NCI-H1417 treated with DMSO at 0.1 percent for 48 hours (cell line): ENCODE measurements at places on chromosomes 7 and 10.

DNA sequence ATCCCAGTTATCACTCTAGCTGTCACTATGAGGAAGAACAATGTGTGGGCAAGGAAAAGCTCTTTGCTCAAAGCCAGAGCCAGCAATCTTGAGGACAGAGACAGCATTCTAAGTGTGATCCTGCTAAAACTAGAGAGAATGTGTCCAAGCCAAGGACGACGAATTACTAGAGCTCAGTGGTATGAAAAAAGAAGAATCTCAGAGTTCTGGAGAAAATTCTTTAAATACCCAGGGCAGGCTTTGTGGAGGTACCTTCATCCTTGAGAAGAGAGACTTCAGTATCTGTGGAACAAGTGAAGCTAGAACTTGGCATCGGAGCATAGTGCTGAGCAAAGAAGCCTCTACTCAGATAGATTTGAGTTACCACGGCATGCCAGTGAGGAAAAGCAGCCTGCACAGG is 209.8 kb downstream of the TRIL start:
- DNase-seq, result no peak

- DNase-seq, result no peak
Measured at GRCh38 chr10:79056361-79056735, 12.4 kb upstream of the ZMIZ1 start.

DNA sequence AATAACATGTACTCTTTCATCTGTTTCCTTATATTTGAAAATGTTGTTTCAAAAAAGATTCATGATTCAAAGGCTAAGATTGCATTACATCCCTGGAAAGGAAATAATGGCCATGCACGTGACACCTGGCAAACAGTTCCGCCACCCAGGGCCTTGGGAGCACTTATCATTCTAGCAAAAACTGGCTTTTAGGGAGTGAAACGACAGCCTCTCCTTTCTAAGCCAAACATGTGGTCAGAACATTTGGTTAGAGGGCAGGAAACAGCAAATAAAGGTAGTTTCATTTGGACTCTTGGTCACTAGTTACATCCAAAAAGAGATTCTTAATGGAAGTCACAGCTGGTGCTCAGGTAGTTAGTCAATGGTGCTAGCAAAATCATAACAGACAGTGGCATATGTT is 83.5 kb downstream of the FAS start:
- DNase-seq, result no peak

- DNase-seq, result no peak
Measured at GRCh38 chr7:92330835-92331438, 85.2 kb downstream of the ANKIB1 start.

- DNase-seq, result no peak
Measured at GRCh38 chr10:133258818-133259601, 17.7 kb downstream of the ADAM8 start.

DNA sequence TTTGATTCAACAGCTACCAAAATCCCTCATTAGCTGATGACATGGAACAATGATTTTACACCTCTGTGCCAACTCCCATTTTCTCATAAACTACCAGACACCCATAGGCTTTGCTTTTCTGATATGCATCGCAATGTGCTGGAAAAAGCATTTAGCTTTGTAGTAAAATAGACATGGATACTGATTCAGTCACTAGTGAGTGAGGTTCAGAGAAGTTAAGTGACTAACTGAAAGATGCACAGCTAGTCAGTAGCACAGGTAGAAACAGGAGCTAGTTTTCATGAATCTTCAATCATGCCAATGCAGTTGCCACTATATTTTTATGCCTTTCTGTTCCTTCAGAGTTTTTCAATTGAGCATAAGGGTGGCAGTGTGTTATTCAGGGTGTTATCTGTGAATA is 38.7 kb downstream of the PRKG1 start:
- no peak for DNase-seq

GRCh38 chr7:46450425-46450824 is 529.4 kb upstream of the IGFBP3 start:
- no peak for DNase-seq

DNA sequence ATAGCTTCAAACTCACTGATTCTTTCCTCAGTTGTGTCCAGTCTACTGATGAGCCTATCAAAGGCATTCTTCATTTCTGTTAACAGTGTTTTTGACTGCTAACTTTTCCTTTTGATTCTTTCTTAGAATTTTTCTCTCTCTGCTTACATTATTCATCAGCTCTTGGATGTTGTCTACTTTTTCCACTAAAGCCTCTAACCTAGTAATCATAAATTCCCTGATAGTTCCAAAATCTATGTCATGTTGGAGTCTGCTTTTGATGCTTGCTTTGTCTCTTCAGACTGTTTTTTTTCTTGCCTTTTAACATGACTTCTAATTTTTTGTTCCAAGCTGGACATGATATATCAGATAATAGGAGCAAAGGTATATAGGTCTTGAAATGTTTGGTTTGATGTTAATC is 78.0 kb downstream of the ADAM22 start:
- DNase-seq, result no peak

GRCh38 chr10:44723619-44724325 is 187.4 kb upstream of the TMEM72 start:
- no peak for DNase-seq

DNA sequence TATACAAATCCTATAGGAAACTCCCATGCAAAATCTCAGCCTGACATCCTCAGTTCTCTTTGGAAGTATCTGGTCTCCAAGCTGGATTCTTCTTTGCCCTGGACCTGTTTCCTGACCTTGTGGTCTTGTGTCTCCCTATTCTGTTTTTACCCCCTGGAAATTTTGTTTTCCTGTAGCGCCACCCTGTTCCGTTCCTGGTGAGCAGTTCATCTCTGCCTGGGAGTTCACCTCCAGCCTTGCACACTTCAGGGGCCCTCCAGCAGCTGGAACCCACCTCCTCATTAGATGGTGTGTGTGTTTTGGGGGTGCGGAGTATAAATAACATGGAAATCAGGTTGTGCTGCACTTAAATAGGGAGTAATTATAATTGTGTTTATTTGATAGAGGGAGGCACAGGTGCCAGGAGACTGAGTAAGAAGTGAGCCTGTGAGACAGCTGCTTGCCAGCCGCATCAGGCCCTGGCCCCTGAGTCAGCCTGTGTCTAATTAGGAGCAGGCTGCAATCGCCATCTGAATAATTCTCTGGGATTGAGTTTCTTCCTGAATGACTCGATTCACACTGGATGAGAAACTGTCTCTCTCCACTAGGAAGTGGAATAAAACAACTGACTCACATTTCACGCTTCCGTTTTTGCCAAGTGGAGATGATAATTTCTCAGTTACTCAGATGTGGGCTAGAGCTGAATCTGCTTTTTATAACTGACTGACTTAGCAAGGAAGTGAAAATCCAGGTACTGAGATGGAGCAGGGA is 69.4 kb upstream of the HECTD2 start:
- DNase-seq, result peak; percentile 53

- no peak for DNase-seq
Measured at GRCh38 chr7:40306025-40306424, 171.2 kb downstream of the SUGCT start.

GRCh38 chr7:116706668-116707126 is 34.7 kb downstream of the MET start:
- no peak for DNase-seq

- DNase-seq, result no peak
Measured at GRCh38 chr10:89269433-89270152, 18.0 kb upstream of the LIPA start.

GRCh38 chr10:114334301-114334700 is 70.0 kb downstream of the AFAP1L2 start:
- no peak for DNase-seq

GRCh38 chr10:126908225-126908624 is 3.0 kb downstream of the DOCK1 start:
- DNase-seq, result no peak

DNA sequence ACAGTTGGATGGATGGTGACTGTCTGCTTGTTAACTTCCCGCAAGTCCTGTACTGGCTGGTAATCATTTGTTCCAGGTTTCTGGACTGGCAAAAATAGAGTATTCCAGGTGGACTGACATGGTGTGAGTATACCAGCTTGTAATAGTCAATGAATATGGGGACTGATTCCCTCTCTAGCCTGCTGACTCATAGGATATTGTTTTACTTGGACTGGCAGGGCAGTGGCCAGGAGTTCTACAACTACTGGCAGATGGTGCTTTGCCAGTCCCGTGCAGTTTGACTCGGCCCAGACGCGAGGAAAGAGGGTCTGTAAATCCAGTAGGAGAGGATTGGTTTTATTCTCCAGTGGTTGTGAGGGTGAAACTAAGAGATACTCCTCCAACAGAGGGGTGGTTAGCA is 78.0 kb downstream of the PRR15 start:
- no peak for DNase-seq

DNA sequence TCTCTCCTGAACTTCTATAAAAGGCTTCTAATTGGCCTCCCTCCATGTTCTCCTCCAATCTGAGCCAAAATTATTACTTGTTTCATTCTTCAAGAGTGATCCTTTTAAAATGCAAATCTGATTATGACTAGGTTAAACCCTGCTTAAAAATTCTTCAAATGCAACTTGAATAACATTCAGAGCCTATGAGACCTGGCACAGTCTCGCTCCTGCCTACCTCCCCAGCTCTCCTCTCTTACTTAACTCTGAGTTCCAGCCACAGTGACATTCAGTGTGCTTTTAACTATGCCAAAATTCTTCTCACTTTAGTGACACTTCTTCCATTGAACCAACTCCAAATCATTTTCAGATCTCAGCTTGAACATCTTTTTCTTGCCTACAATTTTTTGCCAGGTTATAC is 68.8 kb downstream of the TMEM168 start:
- no peak for DNase-seq

DNA sequence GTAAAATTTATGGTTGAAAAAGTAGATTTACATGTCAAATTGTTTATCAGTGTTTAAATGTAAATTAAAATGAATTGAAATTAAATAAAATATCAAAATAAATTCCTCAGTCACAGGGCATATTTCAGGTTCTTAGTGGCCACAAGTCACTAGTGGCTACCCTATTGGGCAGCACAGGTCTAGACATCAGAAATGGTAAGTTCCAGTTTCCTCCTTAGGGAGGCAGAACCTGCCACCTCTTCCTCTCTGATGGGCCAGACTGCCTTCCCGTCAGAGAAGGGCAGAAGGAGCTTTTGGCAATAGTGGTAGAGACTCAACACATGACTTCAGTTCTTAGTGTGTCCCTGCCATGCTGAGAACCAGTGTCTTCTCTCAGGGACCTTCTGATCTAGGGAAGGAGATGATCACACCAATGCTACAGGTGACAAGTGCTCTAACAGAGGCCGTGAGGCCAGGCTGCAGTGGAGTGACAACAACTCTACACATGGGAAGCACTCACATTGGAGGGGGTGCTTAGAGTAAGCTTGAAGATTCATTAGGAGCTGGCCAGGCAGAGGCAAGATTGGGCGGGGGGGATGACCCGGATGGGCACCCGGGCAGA is 14.4 kb upstream of the PCBD1 start:
- DNase-seq, result no peak

DNA sequence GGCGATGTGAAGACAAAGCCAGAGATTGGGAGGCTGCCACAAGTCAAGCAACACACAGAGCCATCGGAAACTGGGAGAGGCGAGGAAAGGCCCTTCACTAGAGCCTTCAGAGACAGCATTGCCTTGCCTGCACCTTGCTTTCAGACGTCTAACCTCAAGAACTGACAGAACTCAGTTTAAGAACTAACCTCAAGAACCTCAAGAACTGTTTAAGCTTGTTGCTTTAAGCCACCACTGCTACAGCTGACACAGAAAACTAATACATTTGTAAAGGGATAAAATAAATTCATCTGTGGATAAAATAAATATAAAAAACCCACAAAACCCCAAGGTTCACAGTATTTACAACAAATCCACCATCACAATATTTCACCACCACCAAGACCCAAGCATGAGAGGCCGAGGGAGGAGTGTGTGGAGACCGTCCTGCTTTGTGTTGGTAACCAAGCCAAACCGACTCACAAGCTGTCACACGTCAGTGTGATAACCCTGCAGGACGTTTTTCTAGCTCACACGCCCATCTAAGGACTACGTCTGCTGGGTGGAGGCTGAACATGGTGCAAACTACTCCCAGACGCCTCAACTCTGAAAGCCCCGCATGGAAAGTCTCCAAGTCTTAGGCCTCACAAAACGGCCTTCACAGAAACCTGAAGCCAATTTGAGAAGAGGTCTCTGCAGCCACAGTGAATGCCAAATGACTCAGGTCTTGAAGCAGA is 116.8 kb downstream of the ABLIM1 start:
- no peak for DNase-seq

- DNase-seq, result no peak
Measured at GRCh38 chr10:80268266-80268665, 21.2 kb downstream of the MAT1A start.

DNA sequence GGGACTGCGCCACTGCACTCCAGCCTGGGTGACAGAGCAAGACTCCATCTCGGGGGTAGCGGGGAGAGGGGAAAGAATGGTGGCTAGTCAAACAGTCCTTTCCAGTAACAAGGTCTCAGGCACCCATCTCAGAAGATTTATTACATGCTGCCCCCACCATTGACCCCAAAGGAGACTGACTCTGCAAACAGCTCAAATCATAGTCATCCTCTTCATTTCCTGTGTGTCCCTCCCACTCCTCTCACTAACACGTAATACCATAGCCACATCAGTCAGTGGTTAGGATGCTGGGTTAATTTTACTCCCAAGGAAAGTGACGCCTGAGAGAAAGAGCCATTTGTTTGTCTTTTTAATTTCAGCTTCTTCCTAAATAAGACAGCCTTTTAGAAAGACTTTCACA is 56.6 kb upstream of the BET1 start:
- no peak for DNase-seq

GRCh38 chr10:102713539-102713813 is 721 bp downstream of the ARL3 start:
- DNase-seq, result no peak

DNA sequence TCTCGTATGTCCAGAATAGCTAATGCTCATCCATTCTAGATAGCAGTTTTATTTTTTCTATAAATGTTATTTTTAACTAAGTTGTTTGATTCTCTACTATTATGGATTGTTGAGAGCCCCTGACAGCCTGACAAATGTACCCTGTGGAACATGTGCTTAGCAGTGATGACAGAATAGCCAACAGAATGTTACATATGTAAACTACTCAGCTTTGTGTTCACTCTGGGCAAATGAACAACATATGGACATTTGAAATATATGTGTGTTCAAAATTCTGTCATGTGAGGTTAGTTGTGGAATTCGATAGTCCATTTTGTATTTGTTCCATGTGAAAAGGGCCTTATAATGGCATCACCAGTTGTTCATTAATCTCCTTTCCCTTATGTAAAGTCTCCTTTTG is 199.7 kb downstream of the EXOC4 start:
- DNase-seq, result no peak

GRCh38 chr10:21953585-21954057 is 49.9 kb downstream of the DNAJC1 start:
- peak; percentile 23 for DNase-seq

- DNase-seq, result no peak
Measured at GRCh38 chr7:12788591-12788990, 101.2 kb downstream of the ARL4A start.

GRCh38 chr10:101587725-101588653 is at the start of the genes DPCD and POLL:
Gene DPCD (plus strand): TSS chr10:101588321. CDS start chr10:101588337, 16 bp downstream.
Gene POLL (minus strand): TSS chr10:101588257. CDS start chr10:101587360, 897 bp downstream.
- DNase-seq, result peak; percentile 64

GRCh38 chr10:28962768-28963167 is 285.4 kb downstream of the BAMBI start:
- DNase-seq, result no peak

GRCh38 chr7:145378197-145378596 is 542.3 kb upstream of the TPK1 start:
- no peak for DNase-seq

- DNase-seq, result no peak
Measured at GRCh38 chr7:73896454-73896853, 35.5 kb downstream of the TMEM270 start.

- no peak for DNase-seq
Measured at GRCh38 chr10:71727105-71727737, 7.6 kb upstream of the C10orf105 start.

- no peak for DNase-seq
Measured at GRCh38 chr7:70707823-70708243, 424.1 kb upstream of the GALNT17 start.

GRCh38 chr10:78981970-78982281 is 86.8 kb upstream of the ZMIZ1 start:
- no peak for DNase-seq
